Ecto neural progenitor cell (in vitro differentiated cells): ENCODE measurements at places on chromosomes 13 and 19.

DNA sequence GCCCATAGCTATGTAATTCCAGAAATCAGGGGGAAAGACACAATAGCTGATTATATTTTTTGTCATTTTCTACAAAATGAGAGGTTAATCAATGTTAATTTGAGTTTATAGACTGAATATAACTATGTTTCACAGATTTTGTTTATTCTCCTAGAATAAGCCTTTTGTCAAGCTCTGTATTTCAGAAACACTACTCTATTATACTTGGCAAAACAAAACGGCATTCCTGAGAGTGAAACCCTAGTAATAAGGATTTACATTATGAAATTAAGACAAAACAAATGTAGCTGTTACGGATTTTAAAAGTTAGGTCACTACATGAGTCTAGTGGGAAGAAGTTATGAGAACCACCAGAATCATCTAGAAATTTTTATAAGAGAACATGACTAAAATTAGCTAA, 334.2 kb downstream of the KLF12 start:
- no peak for DNase-seq

DNA sequence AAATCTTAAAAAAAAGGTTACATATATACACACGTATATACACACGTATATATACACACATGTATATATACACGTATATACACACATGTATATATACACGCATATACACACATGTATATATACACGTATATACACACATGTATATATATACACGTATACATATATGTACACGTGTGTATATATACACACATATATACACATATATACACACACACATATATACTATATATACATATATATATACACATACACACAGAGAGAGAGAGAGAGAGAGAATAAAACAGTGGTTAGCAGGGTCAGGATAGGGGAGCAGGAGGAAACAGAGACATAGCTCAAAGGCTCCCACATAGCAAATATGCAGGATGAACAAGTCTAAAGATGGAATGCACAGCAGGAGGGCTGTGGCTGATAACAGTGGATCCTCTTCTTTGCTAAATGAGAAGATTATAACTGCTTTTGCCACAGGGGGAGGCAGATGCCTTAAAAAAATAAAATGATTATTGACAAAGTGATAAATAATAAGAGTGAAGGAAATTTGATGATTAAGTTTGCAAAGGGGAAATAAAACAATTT, 714.5 kb downstream of the UQCRFS1 start:
- DNase-seq, result no peak

- DNase-seq, result no peak
These were observed 32.9 kb upstream of the SLC15A1 start for GRCh38 chr13:98785405-98785804.

DNA sequence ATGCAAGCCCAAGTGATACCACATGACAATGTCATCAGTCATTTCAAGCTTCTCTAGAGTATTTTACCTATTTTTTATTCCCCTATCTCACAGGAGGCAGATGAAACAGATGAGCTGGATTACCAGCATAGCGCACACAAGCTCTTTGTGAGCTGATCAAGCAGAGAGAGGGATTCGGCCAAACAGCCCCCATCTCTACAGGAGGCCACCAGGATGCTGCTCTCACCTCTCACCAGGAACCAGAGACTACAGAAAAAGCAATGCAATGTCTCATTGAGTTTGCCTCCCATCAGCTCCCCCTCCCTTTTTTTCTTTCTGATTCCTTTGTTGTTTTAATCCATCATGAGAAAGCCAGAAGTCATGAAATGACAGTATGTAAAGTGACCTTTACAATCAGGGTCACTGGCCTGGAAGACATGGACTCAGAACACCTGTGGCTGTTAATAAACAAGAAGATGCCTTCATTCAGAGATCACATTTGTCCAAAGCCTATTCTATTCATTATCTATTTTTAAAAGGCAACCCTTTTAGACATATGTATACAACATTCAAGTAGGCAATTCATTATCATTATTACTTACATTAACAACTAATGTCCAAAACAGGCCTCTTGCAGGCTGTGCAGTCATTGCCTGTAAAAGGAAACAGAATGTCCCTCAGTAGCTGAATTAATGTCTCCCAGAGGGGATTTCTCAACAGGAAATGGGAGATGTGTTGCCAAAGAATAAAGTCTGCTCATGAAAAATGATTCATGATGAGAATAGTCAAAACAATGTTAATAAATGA, 656.6 kb downstream of the TBC1D4 start:
- peak; percentile 47 for DNase-seq

DNA sequence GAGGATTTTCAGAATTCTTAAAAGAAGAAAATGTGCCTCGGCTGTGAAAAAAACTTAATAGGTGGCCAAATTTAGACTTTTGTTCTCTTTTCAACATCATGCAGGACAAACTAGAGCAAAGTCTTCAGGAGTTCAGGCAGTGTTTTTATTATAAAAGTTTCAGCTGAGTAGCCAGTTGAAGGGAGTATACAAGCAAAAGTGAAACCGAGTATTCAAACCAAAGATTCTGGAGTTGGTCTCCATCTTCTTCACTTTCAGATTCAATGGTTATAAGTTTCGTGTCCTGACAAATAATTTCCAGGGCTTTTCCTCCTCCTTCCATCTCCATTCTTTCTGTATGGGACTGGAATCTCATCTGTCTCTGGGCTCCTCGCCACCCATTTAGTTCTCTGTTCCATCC, 379.7 kb downstream of the GPC5 start:
- DNase-seq, result no peak

DNA sequence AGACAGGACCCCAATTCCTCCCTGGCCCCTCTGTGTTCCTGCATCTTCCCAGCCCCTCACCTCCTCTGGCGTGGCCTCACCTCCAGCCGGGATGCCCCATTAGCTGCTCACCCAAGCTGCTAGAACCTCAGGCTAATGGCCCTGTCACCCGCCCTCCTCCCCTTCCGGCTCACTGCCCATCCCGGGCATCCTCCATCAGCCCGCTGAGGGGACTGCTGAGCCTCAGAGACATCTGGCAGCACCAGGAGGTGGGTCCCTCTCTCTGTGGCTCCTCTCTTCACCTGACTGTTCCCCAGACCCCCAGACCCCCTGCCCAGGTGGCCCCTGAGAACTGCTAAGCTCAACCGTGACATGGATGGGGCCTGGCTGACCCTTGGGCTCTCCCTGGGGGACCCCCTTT, 2.9 kb downstream of the FFAR1 start:
- DNase-seq, result peak; percentile 38

- DNase-seq, result no peak
These were observed 213.9 kb upstream of the SERP2 start for GRCh38 chr13:44159633-44160279.

DNA sequence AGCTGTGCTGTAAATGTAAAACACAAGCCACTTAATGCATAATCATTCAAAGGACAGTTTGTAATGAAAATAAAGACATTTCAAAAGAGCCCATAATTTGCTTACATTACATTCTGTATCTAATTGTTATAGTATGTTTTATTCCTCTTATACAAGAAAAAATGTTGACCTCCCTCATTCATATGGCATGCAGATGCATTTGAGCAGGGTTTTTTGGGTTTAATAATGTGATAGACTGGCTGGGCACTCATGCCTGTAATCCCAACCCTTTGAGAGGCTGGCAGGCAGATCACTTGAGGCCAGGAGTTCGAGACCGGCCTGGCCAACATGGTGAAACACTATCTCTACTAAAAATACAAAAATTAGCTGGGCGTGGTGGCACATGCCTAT, 11.6 kb upstream of the ARL11 start:
- DNase-seq, result no peak

DNA sequence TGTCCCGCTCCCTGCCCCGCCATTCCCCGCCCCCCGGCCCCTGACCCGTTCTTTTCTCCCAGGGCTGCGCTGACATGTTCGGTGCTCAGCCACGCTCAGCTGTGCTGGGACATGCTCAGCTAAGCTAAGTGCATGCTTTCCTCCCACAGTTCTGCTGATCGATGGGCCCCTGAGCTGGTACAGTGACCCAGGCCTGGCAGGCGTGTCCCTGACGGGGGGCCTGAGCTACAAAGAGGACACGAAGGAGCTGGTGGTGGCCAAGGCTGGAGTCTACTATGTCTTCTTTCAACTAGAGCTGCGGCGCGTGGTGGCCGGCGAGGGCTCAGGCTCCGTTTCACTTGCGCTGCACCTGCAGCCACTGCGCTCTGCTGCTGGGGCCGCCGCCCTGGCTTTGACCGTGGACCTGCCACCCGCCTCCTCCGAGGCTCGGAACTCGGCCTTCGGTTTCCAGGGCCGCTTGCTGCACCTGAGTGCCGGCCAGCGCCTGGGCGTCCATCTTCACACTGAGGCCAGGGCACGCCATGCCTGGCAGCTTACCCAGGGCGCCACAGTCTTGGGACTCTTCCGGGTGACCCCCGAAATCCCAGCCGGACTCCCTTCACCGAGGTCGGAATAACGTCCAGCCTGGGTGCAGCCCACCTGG, 3.7 kb downstream of the TNFSF9 start:
- peak; percentile 54 for DNase-seq

- DNase-seq, result no peak
These were observed 63.4 kb downstream of the INSR start for GRCh38 chr19:7230826-7231225.

DNA sequence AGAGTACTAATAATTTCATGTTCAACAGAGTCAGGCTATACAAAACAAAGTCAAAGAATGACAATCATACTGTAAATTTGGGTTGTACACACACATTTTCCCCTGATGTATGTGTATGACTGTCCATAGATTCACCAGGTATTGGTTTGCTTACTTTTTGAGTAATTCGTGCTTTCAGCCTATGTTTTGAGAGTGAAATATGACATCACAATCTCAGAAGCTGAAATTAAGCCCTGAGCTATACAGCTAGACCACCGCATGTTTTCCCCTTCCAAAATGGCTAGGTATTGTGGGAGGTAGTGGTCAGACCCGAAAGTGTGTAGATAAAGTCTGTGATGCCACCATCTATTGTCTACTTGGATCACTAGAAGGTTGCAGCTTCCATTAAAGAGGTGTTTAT, 102.8 kb downstream of the KATNAL1 start:
- DNase-seq, result no peak

GRCh38 chr19:35712567-35713505, 5.0 kb upstream of the KMT2B start:
- DNase-seq, result no peak

DNA sequence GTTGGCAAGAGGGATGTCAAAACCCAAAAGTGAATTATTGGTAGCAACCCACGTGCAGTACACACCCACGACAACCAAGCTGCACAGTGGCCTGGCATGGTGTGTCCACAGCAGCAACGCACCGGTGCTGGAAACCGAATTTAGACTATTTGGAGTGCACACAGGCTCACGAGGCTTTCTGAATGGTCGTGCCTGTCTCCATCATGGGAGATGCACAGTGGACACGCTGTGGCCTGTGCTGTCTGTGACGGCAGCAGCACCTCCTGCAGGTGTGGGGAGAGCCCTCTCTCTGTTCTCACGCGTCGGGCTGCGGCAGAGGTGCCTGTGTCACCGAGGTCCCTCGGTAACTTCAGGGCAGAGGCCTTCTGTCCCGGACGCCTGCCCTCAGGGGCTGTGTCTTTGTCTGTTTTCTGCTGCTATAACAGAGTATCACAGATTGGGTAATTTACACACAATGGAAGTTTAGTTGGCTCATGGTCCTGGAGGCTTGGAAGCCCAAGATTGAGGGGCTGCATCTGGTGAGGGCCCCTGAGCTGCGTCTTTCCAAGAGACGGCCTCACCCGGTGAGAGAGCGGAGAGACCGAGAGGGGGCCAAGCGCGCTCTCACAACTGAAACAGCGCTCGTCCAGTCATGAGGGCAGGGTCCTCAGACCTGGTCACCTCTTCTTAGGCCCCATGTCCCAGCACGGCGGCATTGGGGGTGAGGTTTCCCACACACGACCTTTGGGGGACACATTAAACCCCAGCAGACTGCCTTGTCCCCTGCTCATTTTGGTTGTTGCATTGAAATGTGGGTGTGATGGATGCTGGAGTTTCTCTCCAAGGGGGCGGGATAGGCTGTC, 9.1 kb upstream of the MCF2L start:
- no peak for DNase-seq

GRCh38 chr13:106570299-106570852, 2.4 kb upstream of the ARGLU1 start:
- DNase-seq, result peak; percentile 79

DNA sequence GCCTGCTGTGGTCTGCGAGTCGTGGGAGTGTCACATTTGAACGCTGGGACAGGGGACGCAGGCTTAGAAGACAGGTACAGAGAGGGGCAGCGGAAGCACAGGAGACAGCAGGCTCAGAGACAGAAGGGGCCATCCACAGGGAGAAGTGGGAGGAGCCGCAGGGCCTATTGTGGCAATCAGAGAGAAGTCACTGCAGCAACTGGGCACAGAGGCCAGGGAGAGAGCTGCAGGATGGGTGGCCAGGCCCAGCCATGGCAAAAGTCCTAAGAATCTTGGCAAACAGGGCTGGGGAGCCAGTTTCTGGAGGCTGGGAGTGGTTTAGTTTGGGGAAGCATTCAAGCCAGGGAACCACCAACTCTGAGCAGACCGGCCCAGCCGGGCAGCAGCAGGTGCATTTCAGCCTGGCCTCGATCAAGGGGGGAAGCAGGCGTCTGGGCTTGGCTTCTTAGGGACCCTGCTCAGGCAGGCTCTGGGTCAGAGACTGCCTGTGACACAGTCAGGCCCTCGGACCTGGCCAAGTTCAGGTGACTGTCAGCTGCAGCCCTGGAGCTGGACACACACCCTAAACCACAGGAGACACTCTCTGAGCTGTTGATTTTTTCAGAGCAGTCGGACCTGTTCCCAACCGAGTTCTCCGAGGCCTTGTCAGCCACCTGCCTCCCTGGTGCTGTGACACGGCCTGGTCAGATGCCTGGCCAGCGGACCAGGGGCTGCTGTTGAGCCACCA, 11.8 kb downstream of the SH3GL1 start:
- DNase-seq, result no peak

DNA sequence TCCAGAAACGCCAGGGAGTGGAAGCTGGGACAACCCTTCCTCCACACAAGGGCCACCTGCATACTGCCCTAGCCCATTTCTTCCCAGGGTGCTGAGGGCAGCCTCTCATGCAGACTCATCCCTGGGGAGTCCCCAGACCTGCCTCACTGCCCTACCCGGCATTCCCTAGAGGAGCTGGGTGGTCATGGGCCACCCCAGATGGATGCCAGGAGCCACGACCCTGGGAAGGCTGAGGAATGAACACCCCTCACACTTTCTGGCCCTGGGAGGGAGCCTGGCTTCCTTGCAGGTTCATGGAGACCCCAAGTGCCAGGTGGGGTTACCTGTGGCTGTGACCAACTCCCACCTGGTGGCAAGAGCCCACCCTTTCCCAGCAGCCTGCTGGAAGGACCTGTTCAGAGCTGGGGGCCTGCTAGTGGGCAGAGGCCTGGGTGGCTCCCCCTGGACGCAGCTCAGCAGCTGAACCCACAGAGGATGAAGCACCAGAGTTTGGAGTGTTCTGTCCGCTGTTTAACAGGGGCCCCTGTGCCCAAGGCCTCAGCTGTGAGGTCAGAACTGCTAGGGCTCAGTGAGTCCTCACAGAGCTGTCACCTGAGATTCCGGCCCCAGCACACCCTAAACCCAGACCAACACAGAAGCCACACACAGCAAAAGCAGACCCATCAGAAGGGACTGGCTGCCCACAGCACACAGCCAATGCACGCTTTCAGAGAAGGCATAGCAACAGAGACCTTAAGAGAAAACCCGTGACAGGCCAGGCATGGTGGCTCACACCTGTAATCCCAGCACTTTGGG, 6.6 kb downstream of the ACP4 start:
- DNase-seq, result no peak
